NCI-H187 (cell line): ENCODE measurements at places on chromosomes 5 and 9.

- DNase-seq, result no peak
Observed at GRCh38 chr5:123297866-123298265, 125.3 kb downstream of the CEP120 start.

- DNase-seq, result no peak
Observed at GRCh38 chr9:93131599-93132286, 2.3 kb downstream of the NINJ1 start.

GRCh38 chr5:43006424-43007202 is 33.5 kb downstream of the ANXA2R start:
- DNase-seq, result no peak

DNA sequence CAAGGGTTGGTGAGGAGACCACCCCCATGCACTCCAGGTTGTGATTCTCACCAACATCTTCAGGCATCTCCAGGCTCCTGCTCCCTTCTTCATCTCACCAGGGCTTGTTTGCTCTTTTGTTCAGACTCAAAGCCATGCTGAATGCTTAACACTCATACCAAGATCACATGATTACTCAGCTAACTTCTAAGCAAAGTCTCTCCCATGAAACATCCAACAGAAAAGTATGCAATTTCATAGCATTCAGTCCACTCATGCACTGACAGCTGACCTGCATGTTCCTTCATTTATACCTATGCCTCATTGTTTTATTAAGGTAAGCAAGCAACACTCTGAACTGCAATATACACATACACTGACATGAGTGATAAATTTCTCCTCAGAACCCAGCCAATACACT is 69.0 kb downstream of the SHC3 start:
- DNase-seq, result no peak

GRCh38 chr9:120071760-120072159 is 508.2 kb downstream of the CDK5RAP2 start:
- no peak for DNase-seq

DNA sequence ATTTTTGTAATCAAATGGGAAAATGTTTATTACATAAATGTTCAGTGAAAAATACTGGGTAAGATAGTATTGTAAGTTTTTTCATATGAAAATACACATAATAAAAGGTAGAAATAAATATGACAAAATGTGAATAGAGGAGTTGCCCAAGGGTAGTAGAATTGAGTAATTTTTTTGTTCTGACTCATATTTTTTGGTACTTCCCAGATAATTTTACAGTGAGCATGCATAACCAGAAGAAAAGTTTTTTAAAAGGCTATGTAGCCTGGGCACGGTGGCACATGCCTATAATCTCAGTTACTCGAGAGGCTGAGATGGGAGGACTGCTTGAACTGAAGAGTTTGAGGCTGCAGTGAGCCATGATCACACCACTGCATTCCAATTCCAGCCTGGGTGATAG is 116.9 kb downstream of the PIP5K1B start:
- DNase-seq, result no peak

DNA sequence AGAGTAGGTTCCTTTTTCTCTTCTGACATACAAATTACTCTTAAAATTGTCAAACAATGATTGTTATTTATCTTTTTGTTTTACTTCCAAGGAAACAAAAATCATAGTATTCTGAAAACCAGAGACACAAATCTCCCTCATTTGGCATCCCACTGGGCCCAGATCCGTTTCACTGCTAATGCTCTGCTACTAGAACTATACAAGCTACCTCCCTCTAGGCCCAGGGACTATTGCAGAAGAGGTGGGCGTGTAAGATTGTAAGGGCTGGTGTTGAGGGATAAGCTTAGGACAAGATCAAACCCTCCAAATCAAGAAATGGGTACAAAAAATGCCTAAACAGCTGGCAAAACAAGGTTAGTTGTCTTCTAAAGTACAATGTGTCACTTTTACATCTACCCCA is 928.9 kb upstream of the CDH10 start:
- no peak for DNase-seq
